ENCODE measurements at places on chromosomes 2 and 18. TPM values are rescaled to one million over a fixed set of nuclear protein-coding genes. Genes with fewer than 3 reads are reported as not detected.

- H3K27ac ChIP-seq, result peak overlapping the region; percentile 16
- H3K27me3 ChIP-seq, result no peaks in the 10 kb centered on the region
- peaks cover 10% of the 10 kb centered on the region for H3K4me1 ChIP-seq
- DNase-seq, result no peak
- H3K4me3 ChIP-seq, result no peak overlapping the region
These were observed 41.8 kb upstream of the ATG16L1 start for GRCh38 chr2:233209533-233210171.

DNA sequence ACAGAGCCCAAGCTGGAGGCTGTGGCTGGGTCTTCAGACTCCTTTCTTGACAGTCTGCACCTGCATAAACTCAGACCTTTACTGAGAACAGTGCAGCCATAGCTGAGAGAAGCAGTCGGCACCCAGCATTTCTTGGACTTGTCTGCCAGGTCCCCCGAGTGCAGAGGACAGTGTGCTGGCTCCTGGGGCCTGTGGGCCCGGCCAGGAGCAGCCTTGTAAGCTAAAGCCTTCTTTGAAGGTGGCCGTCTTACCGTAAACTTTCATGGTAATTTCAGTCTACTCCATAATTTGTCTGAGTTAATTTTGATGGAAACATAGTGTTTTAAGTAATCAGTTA is 70.9 kb downstream of the LRRFIP1 start:
- peak overlapping the region; percentile 94 for H3K4me3 ChIP-seq
- H3K27ac ChIP-seq, result peak overlapping the region; percentile 95
- DNase-seq, result no peak
- peaks cover 48% of the 10 kb centered on the region for H3K36me3 ChIP-seq

GRCh38 chr2:113284476-113284875 is 5.8 kb upstream of the PAX8 start:
- no peak for DNase-seq
- no peaks in the 10 kb centered on the region for H3K4me1 ChIP-seq
- peaks cover 47% of the 10 kb centered on the region for H3K27me3 ChIP-seq

DNA sequence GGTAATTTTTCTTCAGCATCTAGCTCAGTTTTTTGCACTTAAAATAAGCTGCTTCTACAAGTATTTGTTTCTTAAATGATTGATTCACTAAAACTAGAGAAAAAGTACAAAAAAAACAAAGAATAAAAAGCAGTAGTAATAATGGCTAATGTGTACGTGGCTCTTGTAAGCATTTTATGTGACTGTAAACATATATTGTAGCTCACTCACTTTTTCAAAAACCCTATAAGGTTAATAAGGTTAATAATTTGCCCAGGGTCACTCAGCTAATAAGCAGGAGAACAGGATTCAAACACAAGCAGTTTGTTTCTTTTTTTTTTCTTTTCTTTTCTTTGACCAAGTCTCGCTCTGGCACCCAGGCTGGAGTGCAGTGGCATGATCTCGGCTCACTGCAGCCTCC is 67.5 kb downstream of the RMDN2 start:
- no peaks in the 10 kb centered on the region for H3K27me3 ChIP-seq
- no peaks in the 10 kb centered on the region for H3K36me3 ChIP-seq
- H3K4me1 ChIP-seq, result no peaks in the 10 kb centered on the region
- H3K27ac ChIP-seq, result no peak overlapping the region
- no peak overlapping the region for H3K4me3 ChIP-seq

- no peak within 1 kb of the TSS for H3K4me3 ChIP-seq
- H3K27ac ChIP-seq, result peak within 1 kb of the TSS; percentile 47
- H3K4me1 ChIP-seq, result no peaks in the 10 kb centered on the region
- H3K36me3 ChIP-seq, result no peaks in the 10 kb centered on the region
- DNase-seq, result no peak
- no peaks in the 10 kb centered on the region for H3K27me3 ChIP-seq
These were observed at the start of gene TEX51 for GRCh38 chr2:126898636-126899035. Gene TEX51 (plus strand): TSS chr2:126898890. CDS start chr2:126898919, 29 bp downstream.

DNA sequence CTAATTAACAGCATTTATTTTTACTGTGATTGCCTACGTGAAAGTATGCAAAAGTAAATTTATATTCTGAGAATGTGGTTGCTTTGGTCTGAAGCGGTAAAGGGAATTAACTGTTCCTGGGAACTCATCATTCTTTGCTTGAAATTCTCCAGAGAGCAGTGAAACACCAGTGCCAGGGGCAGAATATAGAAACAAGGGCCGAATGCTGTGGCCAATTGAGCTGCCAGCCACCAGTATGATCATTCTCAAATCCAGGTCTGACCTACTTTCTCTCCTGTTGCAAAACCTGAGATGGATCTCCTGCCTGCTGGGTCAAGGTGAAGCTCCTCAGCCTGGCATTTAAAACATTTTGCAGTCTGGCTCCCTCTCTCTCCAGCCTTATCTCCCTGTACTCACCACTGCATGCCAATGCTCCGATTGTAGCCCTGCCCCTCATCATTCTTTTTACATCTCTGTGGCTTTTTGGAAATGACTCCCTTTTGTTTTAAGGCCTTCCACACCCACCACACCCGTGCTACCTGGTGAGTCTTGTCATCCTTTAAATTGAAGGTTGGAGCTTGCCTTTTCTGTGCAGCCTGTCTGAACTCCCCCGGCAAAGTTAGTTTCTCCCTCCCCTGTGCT is 94.5 kb upstream of the TMEM178A start:
- H3K27me3 ChIP-seq, result no peaks in the 10 kb centered on the region
- no peak overlapping the region for H3K4me3 ChIP-seq

The PROKR1 gene
- total RNA-seq, result not detected

DNA sequence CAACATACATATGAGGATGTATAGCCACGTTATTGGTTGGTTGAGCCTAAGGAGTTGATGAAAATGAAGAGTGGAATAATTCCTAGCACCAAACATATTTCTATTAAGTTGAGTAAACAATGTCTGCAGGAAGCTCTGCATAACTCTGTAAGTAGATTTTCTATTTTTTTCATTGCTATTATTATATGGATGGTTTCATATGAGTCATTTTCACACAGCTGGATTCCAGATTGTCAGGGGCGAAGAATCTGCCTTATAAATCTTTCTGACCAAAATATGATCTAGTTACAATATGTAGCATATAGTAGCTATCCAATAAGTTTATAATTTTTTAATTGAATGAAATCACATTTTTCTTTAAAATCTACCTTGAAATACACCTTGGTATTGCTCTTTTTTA is 468.0 kb upstream of the PKDCC start:
- DNase-seq, result no peak
- H3K36me3 ChIP-seq, result no peaks in the 10 kb centered on the region

DNA sequence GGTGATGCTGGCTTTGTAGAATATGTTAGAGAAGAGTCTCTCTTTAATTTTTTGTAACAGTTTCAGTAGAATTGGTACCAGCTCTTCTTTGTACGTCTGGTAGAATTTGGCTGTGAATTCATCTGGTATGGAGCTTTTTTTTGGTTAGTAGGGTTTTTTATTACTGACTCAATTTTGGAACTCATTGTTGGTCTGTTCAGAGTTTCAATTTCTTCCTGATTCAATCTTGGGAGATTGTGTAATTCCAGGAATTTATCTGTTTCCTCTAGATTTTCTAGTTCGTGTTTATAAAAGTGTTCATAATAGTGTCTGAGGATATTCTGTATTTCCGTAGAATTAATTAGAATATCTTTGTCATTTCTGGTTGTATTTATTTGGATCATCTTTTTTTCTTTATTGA is 943.5 kb downstream of the TRIB2 start:
- no peaks in the 10 kb centered on the region for H3K27me3 ChIP-seq
- H3K36me3 ChIP-seq, result no peaks in the 10 kb centered on the region
- H3K27ac ChIP-seq, result no peak overlapping the region
- no peak overlapping the region for H3K4me3 ChIP-seq
- no peaks in the 10 kb centered on the region for H3K4me1 ChIP-seq
- DNase-seq, result no peak

GRCh38 chr2:138866797-138867196 is 86.6 kb upstream of the NXPH2 start:
- H3K27ac ChIP-seq, result no peak overlapping the region
- no peaks in the 10 kb centered on the region for H3K4me1 ChIP-seq
- no peak overlapping the region for H3K4me3 ChIP-seq
- no peak for DNase-seq
- H3K36me3 ChIP-seq, result no peaks in the 10 kb centered on the region
- H3K27me3 ChIP-seq, result no peaks in the 10 kb centered on the region

The CCBE1 gene
- not detected for total RNA-seq

DNA sequence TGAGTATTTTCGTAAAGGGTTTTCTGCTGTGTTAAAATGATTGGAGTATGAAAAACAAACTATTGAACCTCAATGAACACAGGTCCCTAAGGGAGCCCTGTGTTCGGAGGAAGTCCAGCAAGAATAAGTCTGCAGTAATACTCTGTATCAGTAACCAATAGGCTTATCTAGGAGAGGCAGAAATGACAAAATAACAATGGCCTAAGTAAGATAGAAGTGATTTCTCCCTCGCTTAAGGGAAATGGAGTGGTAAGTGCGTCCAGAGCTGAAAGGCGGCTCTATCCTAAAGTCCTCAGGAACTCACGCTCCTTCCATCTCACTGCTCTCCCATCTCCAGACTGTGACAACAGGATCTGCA is 29.3 kb upstream of the MFSD6 start:
- H3K27ac ChIP-seq, result no peak overlapping the region
- no peak overlapping the region for H3K4me3 ChIP-seq
- no peaks in the 10 kb centered on the region for H3K36me3 ChIP-seq
- H3K4me1 ChIP-seq, result no peaks in the 10 kb centered on the region
- no peaks in the 10 kb centered on the region for H3K27me3 ChIP-seq

The B3GNT7 gene
- total RNA-seq, result not detected

The C1GALT1C1L gene
- total RNA-seq, result not detected

The OTOS gene
- total RNA-seq, result not detected

GRCh38 chr2:23599667-23600066 is 214.7 kb downstream of the KLHL29 start:
- no peaks in the 10 kb centered on the region for H3K4me1 ChIP-seq
- no peaks in the 10 kb centered on the region for H3K36me3 ChIP-seq
- no peak overlapping the region for H3K4me3 ChIP-seq
- H3K27ac ChIP-seq, result no peak overlapping the region
- DNase-seq, result no peak

- H3K4me1 ChIP-seq, result no peaks in the 10 kb centered on the region
- no peak for DNase-seq
- no peaks in the 10 kb centered on the region for H3K36me3 ChIP-seq
- no peak overlapping the region for H3K27ac ChIP-seq
These were observed 68.1 kb upstream of the SULT1C3 start for GRCh38 chr2:108171657-108172056.

DNA sequence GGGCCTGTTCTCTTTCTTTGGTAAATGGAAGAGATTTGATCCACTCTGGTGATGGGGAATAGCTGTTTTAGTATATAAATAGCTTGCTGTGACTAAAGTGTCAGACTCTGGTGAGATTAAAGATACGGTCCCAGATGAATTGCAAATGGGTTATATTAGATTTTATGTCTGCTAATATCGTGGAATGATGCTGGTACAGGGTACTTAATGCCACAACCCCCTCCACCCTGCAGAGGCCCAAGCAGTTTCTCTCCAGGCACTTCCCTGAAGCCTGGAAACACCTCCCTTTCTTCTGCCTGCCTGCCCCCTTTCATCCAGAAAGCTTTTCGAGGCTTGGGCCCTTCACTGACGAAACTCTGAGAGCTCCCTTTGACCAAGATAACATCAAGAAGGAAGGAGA is 21.4 kb upstream of the RFX8 start:
- H3K4me3 ChIP-seq, result no peak overlapping the region
- H3K4me1 ChIP-seq, result no peaks in the 10 kb centered on the region
- H3K27ac ChIP-seq, result no peak overlapping the region
- H3K27me3 ChIP-seq, result no peaks in the 10 kb centered on the region

The ACKR3 gene
- 6.4 TPM for total RNA-seq
